EL (cell line): ENCODE measurements at places on chromosomes 11 and 22.

DNA sequence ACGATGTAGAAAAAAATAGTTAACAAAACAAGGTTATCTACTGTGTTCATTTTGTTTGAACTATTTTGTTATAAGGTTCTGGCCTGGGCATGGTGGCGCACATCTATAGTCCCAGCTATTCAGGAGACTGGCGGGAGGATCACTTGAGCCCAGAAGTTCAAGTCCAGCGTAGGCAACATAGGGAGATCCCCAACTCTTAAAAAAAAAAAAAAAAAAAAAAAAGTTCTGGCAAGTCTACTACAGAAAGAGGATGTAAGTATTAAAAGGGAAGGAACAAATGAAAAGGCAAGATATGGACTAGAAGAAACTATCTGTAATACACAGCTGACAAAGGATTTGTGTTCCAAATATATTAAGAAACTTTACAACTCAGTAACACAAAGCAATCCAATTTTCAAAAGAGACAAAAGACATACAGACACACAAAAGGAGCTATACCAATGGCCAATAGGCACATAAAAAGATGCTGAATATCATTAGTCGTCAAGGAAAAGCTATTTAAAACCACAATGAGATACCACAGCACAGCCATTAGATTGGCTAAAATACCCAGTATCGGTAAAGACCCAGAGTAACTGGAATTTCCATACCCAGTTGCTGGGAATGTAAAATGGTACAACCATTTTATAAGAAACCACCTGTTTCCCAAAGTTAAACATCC, 27.4 kb downstream of the RRAS2 start:
- no peak for DNase-seq

DNA sequence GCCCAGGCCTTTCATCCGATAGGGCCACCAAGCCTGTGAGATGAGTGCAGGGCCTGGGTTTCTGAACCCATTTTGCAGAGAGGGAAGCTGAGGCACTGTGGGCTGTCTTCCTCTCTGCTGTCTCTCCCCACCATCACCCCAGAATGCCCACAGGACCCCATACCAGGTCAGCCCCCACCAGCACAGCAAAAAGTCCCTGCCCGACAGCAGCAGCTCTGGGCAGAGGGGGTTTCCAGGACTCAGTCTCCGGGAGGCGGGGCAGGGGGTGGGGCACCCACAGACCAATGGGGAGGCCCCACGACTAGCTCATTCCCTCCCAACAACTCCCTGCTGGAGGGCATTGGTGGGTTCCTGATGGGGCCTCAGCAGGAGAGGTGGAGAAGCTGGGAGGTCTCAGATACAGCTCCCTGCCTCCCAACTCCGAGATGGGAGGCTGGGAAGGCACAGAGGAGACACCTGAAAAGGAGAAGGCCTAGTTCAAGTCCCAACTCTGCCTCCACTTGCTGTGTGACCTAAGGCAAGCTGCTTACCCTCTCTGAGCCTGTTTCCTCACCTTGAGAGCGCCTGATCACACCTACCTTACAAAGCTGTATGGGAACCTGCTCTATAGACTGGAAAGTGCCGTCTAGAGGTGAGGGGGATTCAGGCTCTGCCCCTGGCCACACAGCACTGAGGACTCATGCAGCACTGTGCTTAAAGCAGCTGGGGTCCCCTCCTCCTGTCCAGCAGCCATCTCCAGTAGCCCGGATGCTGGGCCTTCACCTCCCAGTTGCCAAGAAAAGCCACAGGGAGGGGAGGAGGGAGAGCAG, 3.5 kb downstream of the CBX7 start:
- peak; percentile 21 for DNase-seq

DNA sequence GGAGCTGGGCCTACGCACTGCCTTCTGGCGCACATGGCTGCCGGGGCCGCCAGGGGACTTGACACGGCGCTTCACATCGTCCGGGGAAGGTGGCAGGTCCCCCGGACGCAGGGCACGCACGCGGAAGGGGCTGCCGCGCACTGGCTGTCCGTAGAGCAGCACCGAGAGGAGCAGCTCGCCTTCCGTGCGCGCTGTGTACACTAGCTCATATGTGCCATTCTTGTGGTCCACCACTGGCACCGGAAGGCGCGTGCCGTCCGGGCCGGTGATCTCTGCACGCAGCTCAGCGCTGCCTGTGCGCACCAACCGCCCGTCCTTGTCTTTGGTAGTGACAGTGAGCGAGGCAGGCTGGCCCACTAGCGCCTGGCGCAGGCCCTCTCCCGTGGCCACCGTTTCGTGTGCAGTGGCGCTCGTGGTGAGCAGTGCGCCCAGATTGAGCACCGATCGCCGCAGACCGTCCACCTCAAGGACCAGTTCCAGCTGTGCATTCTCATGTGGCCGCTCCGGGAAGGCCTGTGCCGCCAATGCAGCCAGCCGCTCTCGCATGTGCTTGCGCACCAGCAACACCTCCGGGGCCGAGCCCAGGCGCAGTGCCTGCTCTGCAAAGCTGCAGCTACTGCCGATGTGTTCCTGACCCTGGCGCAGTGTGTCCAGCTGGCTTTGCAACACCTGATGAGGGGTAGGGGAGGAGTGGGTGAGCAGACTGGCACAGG, 15.7 kb upstream of the HPX start:
- DNase-seq, result no peak

GRCh38 chr11:1822648-1823375, 12.0 kb upstream of the SYT8 start:
- no peak for DNase-seq

DNA sequence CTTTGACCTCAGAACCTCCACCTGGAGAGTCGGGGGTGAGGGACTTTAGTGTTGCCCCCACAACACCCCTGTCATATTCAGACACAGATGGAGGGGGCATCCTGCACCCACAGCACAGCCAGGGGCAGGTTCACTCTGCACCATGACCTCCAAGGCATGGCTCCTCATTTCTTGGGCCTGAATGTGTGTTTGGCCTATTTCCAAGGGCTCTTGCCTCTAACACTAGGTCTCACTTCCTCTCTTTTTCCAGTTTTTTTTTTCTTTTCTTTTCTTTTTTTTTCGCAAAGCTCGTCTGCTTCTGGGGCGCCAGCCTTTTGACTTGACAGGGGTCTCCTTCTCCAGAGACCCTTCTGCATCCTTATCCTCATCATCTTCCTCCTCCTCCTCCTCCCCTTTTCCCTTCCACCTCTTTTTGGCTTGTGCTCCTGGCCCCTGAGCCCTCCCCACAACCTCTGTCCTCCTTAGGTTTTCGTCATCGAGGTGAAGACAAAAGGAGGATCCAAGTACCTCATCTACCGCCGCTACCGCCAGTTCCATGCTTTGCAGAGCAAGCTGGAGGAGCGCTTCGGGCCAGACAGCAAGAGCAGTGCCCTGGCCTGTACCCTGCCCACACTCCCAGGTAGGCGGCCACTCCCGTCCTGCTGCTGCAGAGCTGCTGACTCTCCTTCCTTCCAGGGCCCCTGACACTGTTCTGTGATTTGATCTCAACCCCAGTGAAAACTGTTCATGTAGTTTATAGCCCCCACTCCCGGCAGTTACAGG, 3.8 kb downstream of the NCF4 start:
- no peak for DNase-seq

DNA sequence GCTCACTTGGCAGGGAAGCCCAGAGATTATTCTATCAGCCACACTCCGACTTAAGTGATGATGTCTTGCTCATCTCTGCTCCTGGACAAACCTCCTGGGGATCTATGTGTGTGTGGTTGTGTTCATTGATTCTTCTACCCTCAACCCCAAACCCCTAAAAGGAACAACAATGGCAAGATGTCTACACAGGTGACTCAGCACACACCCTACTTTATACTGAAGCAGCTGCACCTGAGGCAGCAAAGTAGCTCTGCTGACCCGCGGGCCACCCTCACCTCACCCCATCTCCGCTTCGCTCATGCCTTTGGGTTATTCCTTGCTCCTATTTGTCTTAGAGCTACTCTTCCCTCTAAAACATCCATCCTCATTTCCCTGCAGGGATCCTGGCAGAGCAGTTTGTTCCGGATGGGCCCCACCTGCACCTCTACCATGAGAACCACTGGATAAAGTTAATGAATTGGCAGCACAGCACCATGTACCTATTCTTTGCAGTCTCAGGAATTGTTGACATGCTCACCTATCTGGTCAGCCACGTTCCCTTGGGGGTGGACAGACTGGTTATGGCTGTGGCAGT, 38.7 kb downstream of the TMEM45B start:
- DNase-seq, result no peak

DNA sequence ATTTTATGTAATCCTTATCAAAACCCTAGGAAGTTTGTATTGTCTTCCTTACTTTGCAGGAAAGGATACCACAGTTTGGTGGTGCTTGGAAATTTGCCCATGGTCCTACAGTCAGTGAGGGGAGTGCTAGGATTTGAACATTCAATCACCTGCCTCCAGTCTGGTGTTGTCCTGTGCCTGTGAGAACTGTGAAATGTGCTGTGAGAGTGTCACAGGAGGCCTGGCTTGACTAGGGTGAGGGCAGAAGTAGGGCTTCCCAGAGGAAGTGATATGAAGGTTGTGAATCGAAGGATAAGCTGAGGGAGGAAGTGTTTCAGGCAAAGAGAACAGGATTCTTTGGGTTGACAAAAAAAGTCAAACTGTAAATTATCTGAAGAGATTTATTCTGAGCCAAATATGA, 424.4 kb downstream of the TMEM135 start:
- no peak for DNase-seq

DNA sequence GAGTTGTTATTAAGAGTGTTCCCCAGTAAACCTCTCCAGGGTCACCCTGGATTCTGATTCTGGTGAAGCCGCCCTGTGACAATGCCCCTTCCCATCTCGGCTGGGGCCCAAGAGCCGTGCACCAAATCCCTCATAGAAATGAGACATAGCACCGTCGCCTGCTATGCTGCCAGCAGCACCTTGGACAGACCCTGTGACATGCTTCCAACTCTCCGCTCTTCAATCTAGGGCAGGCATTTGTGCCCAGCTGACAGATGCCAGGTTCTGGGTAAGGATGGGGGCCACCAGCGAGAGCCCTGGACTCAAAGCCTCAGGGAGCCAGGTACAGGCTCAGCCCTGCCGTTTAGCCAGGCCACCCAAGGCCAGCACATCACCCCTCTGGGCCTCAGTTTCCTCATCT, 55.8 kb upstream of the TCF20 start:
- no peak for DNase-seq

- peak; percentile 30 for DNase-seq
These were observed 29.4 kb upstream of the GRIK4 start for GRCh38 chr11:120482149-120482548.

DNA sequence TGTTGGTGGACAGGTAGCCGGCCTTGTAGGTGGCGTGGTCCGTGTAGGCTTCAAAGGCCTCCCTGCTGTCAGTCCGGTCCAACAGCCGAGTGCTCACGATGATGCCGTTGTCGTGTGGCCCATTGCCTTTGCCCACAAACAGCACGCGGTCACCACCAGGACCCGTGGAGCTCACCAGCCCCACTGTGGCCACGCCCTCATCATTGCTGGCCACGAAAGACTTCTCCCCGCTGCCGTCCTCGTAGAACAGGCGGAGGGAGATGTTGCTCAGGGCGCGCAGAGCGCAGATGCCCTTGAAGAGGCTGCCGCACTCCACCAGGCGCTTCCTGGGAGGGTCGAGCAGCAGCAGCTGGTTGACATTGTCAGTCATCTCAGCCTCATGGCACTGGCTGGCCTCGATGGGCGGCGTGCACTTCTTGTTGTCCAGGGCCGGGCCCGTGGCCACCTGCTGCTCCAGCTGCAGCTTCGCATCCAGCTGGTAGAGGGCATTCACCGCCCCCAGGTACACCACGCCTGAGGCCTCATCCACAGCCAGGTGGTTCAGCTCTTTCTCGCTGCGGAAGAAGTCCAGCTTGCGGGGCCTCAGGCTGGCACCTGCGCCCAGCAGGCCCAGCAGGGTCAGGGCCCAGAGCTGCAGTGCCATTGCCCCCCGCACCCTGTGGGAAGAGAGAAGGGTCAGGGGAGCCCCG, 17.4 kb downstream of the PLXNB2 start:
- no peak for DNase-seq

- DNase-seq, result no peak
These were observed 8.3 kb downstream of the MLC1 start for GRCh38 chr22:50076646-50077535.

DNA sequence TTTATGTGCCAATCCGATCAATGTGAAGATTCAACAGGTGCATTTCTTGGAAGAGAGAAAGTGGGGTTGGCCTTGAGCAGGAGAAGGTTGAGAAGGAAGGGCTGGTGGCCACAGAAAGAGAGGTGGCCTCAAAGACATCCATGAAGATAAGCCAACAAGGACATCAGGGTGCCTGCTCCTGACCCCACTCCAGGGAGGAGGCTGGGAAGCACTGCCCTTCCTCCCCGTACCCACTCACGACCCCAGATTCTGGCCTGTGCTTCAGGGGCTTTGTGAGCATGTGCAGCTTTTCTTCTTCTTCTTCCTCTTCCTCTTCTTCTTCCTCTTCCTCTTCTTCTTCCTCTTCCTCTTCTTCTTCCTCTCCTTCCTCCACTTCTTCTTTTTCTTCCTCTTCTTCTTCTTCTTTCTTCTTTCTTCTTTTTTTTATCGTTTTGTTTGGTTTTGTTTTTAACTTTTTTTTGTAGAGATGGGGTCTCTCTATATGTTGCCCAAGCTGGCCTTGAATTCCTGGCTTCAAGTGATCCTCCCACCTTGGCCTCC, 30.3 kb downstream of the DKK3 start:
- DNase-seq, result no peak
